ENCODE measurements at places on chromosomes 7 and 10.

DNA sequence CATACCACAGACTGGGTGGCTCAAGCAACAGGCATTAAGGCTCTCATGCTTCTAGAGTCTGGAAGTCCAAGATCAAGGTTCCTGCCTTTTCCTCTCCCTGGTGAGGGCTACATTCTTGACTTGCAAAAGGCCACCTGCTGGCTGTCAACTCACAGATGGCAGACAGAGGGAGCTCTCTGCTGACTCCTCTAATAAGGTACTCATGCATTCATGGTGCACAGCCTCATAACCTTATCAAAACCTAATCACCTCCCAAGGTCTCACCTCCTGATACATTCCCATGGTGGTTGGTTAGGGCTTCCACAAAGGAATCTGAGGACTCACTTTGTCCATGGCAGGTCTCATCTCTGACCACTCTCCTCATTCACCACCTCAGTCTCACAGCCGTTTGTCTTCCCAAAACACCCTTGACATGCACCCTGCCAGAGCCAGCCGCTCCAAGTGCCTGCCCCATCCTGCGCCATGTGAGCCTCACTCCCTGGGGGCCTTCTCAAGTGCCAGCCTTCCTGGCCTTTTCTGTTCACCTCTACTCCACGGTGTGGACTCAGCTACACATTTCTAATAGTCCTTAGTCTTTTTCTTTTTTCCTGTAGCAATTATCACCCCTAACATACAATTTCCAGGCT is 400.3 kb upstream of the ADARB2 start:
- DNase-seq: no peak

DNA sequence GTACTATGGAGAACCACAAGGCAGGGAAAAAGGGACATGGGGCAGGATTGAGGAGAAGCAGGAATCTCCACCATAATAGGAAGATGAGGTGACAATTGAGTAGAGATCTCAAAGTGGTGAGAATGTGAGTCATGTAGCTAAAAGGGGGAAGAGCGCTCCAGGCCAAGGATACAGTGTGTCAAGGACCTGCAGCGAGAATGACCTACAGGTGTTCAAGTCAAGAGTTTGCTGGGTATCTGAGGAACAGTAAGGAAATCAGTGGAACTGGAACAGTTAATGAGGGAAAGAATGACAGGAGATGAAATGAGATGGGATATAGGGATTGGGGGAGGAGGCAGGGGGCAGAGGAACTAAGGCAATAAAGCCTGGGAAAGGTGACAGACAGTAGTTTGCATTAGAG is 33.6 kb downstream of the SFR1 start:
- DNase-seq: no peak

DNA sequence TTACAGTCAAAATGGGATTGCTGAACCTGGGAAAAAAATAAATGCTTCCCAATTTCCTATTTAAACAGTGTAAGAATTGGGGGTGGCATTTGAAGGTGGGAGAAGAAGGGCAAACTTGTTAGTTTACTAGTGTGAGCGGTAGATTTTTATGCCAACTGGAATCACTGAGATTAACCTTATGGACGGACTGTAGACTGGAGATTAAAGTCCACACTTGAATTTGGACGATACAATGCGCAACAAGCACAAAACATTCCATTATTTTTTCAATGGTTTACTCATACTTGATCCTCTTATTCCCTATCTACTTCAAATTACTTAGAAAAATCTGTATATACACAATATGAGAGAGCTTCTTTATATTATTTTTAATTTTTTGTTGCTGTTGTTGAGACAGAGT is 269.6 kb upstream of the KLF14 start:
- DNase-seq: no peak

- DNase-seq: no peak
These were observed 6.9 kb upstream of the LRMDA start for GRCh38 chr10:75424571-75424970.

GRCh38 chr10:49606981-49607535 is 3.1 kb upstream of the SLC18A3 start:
- no peak for DNase-seq

Measured in hematopoietic multipotent progenitor cell treated with erythropoietin and hydrocortisone succinate and interleukin-3 and kit ligand, for 17 days (in vitro differentiated cells).